ENCODE measurements at places on chromosomes 5 and 9.

DNA sequence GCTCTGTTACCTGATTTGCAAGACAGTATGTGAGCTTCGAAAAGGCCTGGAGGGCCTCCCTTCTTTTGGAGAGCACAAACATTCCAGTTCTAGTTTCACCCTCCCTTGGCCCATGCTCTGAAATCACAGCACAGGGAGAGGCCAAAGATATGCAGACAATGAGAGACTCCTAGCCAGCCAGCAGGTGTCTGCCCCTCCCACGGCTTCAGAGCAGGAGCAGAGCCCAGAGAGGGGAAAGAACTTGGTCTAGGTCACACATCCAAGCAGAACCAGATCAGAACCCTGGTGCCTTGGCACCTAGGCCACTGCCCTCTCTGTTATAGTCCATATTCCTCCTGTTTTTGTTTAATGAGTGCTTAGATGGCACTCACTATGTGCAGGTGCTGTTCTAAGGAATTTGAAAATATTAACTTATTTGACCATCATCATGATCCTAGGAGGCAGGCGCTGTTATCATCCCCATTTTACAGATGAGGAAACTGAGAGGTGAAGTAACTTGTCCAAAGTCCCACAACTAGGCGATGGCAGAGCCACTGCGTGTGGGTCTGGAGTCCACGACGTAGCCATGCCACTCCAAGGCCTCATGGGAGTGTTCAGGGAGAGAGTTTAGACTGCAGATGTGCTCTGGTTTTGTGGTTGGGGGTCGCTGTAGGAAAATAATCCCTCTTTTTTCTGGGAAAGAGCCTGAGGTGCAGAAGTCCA lies 27.2 kb downstream of the TMOD1 start:
- peak; percentile 57 for ATAC-seq

GRCh38 chr5:56301069-56301468 lies 67.9 kb upstream of the ANKRD55 start:
- ATAC-seq: no peak

- peak; percentile 78 for ATAC-seq
These were observed at the start of gene MRPL41 for GRCh38 chr9:137551264-137552021. MRPL41 (plus strand) TSS chr9:137551879; CDS start chr9:137552082, 203 bp downstream.

- no peak for ATAC-seq
These were observed 83.1 kb upstream of the MAST4 start for GRCh38 chr5:66513130-66513529.

DNA sequence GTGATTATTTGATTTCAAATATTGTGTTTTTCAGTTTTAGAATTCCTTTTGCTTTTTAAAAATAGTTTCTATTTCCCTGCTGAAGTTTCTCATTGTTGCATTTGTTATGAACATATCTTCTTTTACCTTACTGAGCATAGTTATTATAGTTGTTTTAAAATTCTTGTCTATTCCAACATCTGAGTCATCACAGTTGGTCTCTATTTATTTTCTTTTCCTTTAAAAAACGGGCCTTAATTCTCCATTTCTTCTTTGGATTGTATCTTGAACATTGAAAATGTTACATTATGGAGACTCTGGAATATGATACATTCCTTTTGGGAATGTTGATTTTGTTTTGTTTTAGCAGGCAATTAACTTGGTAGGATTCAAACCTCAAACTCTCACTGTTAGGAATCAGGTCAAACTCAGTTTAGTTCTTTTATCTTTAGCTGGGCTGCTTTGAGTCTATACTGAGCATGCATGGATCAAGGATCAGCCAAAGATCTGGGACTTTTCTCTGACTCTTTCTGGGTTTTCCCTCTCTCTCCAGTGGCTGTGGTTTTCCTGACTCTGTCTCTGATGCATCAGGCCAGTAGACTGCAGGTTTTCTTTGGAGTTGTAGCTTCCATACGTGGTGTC lies 70.3 kb downstream of the TEK start:
- ATAC-seq: no peak

DNA sequence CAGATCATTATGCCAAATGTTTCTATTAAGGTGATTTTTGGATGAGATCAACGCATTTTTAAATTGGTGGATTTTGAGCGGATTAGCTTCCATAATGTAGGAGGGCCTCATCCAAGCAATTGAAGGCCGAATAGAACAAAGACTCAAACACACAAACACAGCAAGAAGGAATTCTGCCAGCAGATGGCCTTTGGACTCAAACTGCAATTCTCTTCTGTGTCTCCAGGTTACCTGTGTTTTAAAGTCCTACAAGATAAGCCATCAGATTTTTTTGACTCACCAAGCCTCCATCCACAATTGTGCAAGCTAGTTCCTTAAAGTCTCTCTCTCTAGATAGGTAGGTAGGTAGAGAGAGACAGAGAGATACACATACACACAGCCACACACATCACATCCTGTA lies 25.5 kb downstream of the CDH6 start:
- ATAC-seq: peak; percentile 22

GRCh38 chr5:98899456-98899855 lies 29.4 kb downstream of the CHD1 start:
- ATAC-seq: no peak

DNA sequence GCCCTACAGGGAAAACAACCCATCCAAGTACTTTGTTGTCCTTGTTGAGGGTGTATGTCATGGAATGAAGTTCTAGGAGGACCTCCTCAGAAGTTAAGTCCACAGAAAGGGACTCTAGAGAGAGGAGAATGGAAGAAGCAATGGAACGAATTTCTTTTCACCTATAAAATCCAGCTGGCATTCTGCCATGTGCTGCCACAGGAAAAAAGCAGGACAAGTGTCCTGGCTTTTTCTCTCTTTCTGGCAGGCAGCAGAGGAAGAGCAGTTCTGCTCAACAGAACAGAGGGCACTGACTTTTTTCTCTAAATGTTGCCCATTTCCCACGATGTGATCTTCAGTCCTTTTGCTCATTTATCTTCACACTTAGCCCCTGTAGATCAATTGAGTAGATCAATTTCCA lies 240.8 kb downstream of the MCTP1 start:
- ATAC-seq: no peak

GRCh38 chr5:110973510-110973909 lies 98.0 kb upstream of the TSLP start:
- ATAC-seq: no peak

DNA sequence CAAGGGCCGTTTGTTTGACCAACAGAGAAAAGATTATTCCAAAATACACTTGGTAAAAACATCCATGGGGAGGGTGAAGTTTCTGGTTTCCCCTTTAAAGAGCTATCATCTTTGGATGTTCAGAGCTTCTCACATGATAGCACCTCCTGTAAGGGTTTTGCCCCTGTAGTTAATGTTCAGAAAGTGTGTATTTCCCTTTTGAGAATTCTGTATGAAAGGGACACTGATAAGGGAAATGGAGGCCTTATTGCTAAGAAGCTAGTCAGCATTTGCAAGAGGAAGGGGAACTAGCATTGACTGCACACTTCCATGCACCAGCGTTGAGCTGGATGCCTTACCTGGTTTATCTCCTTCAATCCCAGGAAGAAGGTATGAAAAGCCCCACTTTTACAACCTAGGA lies 31.5 kb upstream of the C5orf58 start:
- ATAC-seq: no peak

- no peak for ATAC-seq
These were observed 61.8 kb upstream of the LRRTM2 start for GRCh38 chr5:138936968-138937345.

DNA sequence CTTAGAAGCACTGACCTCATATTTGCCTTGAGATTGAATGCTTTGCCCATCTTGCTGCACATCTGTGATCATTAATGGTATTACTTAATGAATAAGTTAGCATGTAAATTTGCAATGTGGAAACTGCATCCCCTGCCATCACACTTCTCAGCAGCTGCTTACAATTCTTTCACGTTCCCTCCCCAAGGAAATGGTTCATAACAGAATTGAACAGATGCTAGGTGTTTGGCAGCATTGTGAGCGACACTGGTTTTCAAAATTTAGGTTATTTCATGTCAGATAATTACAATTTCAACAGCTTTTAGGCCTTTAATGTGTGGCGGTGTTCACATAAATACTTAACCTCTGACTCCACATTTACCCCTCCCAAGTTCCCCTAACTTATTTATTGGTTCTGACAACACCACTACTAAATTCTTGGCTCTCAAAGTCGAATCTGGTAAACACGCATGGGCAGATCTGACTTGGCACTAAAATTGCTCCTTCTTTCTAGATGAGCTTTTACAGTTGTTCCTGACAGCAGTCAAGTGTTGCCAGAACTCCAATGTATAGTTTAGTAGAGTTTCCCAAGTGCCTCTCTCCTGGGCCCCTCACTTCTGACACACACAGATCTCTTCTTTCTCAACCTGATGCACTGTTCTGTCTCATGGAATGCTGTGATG lies 46.8 kb downstream of the SLC1A3 start:
- ATAC-seq: no peak

- ATAC-seq: no peak
These were observed 128.3 kb upstream of the HAPLN1 start for GRCh38 chr5:83848941-83849340.

GRCh38 chr5:171595401-171595800 lies 176.0 kb downstream of the FGF18 start:
- no peak for ATAC-seq

- peak; percentile 45 for ATAC-seq
These were observed 24.7 kb upstream of the RXRA start for GRCh38 chr9:134301387-134302129.

DNA sequence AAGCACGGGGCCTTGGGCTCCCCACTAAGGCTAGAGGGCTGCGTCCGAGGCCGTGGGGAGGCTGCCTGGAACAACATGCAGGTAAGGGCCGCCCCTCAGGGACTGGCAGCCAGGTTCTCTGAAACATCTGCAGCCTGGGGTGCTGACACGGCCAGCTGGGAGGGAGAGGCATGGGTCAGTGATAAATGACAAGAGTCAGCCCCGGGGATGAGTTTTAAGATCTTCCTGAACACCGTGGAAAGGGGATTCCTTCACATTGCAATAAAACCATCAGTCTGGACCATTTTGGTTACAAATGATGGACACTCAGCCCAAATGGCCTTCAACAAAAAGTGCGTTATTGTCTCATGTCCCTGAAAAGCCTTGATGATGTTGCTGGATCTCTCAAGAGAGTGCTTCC lies 32.9 kb upstream of the SAP30L start:
- no peak for ATAC-seq

GRCh38 chr5:21212026-21212425 lies 1224.0 kb upstream of the CDH18 start:
- no peak for ATAC-seq

- no peak for ATAC-seq
These were observed 58.3 kb upstream of the MOCS2 start for GRCh38 chr5:53167836-53168235.

DNA sequence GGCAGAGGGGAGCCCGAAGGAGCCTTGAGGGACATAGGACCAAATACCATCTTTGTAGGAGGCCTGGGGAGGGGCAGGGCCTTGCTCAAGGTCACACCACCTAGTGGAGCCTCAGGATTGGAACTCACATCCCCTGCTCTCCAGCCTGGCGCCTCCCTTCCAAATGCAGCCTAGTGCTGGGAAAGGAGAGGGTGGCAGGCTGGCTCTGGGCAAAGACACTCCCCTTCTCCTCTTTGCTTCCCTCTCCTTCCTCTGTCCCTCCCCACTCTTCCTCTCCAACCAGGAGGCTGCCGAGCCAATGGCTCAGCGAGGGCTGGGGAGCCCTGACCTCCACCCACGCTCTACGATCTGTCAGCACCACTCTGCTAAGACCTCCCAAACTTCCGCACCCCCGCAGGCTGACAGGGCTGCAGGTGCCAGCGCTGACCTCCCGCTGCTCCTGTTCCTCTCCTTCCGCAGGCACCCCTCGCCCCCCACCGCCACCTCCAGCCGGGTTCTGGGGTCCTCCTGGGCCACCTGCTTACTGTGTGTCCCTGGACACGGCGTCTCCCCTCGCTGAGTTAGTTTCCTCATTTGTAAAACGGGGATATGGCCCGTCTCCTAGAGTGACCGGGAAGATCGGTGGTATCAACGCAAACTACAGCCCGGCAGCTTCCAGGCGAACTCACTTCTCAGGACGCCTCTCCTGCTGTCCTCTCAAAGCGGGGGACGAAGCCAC lies 52.9 kb downstream of the C9orf50 start:
- peak; percentile 7 for ATAC-seq

- peak; percentile 51 for ATAC-seq
These were observed 28.4 kb upstream of the FAM120A start for GRCh38 chr9:93422977-93423616.

DNA sequence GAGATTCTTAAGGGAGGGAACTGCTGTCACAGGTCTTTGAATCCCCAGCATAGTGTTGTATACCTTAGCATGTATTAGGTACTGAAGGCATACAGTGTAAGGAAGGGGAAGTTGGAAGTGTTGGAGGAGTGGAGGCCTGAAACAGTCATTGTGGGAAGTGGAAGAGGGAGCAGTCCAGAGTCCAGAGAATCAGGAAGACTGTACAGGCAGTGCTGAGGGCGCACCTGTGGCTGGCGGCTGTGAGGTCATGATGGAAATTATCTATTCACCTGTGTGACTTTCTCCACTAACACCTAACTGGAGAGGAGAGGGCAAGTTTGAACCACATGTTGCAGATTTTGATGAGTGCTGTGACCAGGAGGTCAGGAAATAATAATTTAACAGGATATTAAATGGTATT lies 119.7 kb upstream of the NIPBL start:
- ATAC-seq: no peak

DNA sequence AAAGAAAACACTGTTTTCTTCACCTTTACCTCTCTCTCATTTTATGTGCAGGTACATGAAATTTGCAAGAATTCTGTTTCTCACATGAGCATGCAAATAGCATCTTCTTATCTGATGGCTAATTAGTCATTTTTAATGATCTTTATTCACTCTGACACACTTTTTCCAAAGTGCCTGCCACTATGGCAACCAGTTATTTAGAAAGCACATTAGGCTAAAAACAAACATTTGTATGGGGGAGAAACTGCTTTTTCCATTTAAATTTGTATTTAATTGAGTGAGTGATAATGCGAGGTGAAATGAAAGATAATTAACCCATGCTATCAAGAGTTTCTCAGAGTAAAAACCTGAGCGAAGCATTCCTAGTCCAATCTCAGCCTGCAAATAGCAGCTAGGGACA lies 365.0 kb downstream of the MAT2B start:
- no peak for ATAC-seq

DNA sequence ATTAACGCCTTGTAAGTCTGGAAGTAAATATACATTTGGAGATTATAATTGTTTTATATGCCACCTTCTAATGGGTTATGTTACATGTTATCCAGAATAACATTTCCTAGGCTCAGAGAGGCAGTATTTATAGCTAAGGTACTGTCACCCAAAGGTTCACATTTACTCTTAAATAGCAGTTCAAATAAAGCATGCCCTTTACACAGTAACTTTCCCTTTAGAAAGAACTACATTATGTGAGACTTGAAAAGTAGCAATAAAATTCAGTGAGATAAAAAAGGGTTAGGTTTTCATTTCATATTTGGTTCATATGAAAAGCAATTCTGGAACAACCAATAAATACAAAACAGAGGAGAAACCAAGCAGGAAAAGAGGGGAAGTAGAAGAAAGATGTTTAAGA lies 35.1 kb downstream of the SKIC3 start:
- no peak for ATAC-seq

GRCh38 chr9:14608540-14608939 lies 84.7 kb downstream of the ZDHHC21 start:
- ATAC-seq: no peak

All from motor neuron (in vitro differentiated cells).